ENCODE measurements at places on chromosomes 6 and 20.

DNA sequence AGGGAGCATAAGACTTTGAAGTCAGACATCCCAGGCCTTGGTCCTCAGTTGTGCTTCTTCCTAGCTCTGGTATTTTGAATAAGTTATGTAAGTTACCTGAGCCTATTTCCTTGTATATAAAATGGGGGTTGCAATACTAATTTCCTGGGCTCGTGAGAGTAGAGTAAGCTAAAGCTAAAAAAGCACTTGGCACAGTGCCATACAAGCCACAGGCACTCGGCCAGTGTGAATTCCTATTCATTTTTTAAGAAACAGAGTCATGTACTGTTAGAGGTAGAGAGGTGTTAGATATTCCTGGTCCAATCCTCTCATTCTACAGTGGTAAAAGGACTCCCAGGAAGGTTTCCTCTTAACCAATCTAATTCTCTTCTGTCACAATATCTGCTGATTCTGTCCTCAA, 79.6 kb upstream of the EPB41L1 start:
- DNase-seq: no peak

DNA sequence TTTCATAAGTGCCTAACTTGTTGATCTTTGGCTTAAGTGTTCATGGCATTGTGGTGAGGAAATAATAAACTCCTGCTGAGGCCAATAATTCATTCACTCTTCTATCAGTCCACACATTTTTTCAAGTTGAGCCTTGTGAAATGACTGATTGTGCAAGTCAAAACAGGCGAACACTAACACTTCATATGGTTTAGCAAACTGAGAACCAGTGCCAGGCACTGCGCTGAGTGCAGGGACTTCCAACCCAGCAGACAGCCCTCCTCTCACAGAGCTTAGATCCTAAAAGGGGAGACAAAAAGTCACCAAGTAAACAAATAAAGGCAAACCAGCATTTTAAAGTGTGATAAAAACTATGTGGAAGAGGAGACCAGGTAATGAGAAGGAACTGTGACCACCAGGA, 435.0 kb downstream of the PTPRT start:
- no peak for DNase-seq

DNA sequence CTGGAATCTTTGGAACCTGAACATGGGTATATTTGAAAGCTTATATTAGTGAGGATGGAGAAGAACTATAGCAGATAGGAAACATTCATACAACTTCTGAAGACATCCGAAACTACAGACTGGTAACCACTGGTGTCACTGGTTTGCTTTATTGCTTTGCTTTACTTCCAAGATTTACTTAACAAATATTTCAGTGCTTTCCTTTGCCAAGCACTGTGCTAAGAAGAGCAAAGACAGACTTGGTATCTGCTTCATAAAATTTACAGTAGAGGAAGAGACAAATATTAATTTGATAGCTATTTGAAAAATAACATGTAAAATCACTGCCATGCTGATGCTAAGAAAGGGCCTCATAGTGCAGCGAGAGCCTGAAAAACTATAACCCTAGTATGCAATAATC, 1.8 kb downstream of the TPD52L1 start:
- no peak for DNase-seq

DNA sequence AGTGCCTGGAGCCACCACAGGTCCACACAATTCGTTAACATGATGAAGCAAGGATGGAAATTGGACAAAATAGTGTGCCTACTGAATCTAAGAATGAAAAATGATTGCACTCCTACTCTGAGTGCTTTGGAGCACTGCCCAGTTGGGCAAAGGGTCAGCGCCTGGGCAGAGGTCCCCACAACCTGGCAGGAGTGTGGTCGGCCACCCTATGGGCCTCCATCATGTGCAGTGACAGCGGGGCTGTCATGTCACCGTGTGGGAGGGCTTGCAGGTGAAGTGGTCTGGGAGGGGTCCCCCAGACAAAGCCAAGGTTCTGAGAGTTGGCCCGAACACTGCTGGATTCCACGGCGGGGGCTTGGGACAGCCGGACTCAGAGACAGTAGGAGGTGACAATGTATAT, 36.2 kb upstream of the CD93 start:
- no peak for DNase-seq

GRCh38 chr6:143286251-143286795, 164.2 kb downstream of the ADAT2 start:
- DNase-seq: no peak

DNA sequence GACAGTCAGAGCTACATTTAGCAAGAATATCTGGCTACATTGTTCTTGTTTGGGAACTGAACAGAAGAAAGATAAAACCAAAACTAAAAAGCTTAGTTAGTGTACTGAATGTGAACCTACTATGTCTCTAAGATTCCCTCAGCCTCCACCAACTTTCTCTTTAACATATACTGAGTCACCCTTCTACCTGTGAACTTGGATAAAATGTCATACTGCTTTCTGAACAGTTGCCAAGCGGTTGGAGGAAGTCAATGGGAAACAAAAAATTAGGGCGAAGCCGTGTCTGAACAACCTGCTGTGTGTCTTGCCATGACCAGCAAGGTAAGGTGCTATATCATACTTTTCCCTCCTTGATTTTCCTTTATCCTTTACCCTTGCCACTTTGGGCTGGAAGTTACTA, 243.5 kb downstream of the BTBD9 start:
- DNase-seq: no peak

GRCh38 chr6:33248932-33249731, 22.5 kb downstream of the VPS52 start:
- DNase-seq: peak; percentile 100

- no peak for DNase-seq
These were observed 114.4 kb upstream of the SLC22A23 start for GRCh38 chr6:3571250-3571681.

DNA sequence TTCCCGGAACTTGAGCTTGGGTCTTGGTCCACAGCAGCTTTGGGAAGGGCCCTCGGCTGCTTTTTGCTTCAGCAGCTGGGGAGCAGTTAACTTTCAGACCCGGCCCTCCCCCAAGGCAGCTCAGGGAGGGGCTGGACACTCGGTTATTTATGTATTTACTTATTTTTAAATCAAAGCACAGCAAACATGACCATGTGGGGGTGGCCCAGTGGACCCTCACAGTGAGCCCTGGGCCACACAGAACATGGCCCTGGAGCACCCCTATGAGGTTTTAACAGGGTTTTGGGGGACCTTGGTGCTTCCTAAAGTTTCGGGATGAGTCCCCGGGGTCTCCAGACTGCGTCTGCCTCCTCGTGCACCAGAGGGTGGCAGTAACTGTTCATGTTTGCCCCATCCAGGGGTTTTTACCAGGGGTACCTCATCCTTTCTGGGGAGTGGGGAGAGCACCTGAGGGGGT, 26.6 kb upstream of the NPBWR2 start:
- DNase-seq: peak; percentile 47

- peak; percentile 26 for DNase-seq
These were observed 156.9 kb downstream of the FOXC1 start for GRCh38 chr6:1766654-1767053.

GRCh38 chr20:58407966-58408557, 19.0 kb downstream of the VAPB start:
- DNase-seq: peak; percentile 29

DNA sequence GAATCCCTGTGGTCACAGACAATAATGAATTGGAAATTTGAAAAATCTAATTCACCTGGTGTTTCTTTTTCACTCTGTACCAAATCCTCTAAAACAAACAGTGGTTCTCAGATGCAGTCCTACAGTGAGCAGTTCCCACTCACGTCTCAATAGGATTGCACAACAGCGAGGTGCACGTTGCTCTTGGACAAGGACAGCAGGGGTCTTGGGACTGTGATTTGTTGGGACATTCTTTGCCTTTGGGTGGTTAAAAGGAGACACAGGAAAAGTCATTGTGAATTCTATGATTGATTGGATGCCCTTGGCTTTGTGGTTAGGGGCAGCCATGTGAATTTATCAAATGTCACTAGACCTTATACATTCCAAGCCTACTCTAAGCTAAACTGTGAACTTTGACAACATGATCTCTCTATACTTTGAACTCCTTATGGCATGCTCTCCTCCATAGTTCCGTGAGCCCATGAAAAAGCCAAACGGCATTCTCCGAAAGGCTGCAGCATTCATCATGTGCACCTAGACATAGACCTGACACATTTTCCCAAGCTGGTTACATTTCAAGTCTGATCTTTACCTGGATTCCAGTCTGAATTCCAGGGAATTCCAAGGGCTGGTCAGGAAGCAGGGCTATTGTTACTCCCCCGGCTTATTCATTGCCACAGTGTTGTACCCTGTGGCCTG, 647 bp downstream of the UNC93A start:
- DNase-seq: no peak

DNA sequence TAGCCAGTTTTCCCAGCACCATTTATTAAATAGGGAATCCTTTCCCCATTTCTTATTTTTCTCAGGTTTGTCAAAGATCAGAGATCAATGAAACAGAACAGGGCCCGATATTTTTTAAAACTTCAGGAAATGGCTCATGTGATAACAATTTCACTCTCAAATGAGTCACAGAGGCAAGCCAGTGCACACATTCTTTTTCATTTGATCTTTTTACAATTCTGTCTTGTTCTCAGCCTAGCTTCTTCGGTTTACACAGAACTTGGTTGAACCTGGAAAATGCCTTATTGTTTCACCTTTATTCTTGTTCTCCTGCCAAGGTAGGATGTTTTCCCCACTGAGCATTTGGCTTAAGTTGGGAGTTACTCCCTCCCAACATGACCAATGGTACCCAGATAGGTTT, 258.9 kb downstream of the COL12A1 start:
- no peak for DNase-seq

DNA sequence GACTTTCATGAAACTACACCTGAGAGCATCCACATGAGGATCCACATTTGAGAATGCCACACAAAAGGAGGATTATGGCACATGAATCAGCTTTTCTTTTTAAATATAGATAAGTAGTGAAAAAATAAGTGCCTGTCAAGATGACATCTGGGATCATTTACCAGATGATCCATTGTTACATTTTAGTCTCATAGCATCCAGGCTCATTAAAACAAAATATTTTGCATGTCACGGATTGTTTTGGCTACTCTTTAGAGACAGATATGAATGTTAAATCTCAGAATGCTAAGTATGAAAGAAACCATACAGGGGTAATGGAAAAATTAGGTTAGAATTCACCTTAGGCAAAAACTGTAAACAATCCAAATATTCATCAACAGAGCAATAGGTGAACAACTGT, 66.7 kb downstream of the MYO6 start:
- no peak for DNase-seq

DNA sequence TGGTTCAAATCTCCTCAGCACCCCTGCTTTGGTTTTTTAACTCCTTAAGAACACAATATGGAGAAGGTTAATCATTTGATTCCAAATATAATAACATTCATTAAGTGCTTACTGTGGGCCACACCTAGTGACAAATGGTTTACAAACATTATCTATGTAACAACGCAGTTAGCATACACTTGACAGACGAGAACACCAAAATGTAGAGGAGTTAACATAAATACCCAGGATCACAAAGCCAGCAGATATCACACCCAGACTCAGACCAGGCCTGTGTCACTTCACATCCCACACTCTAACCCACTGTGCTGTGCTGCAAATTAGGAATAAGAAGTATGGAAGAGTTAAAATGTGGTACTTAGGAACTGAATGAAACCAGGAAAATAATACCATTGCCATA, 82.9 kb downstream of the AGPAT4 start:
- DNase-seq: no peak

- peak; percentile 38 for DNase-seq
These were observed 4.5 kb downstream of the TMEM63B start for GRCh38 chr6:44131892-44132291.

GRCh38 chr20:36319356-36320260, 13.5 kb downstream of the DLGAP4 start:
- DNase-seq: no peak

GRCh38 chr6:102438171-102438570, 1044.7 kb downstream of the GRIK2 start:
- DNase-seq: no peak

Data from DMS53 (cell line).